Activated CD4-positive, alpha-beta T cell treated with anti-CD3 and anti-CD28 coated beads for 24 hours (primary cell): ENCODE measurements at places on chromosomes 2 and 18.

DNA sequence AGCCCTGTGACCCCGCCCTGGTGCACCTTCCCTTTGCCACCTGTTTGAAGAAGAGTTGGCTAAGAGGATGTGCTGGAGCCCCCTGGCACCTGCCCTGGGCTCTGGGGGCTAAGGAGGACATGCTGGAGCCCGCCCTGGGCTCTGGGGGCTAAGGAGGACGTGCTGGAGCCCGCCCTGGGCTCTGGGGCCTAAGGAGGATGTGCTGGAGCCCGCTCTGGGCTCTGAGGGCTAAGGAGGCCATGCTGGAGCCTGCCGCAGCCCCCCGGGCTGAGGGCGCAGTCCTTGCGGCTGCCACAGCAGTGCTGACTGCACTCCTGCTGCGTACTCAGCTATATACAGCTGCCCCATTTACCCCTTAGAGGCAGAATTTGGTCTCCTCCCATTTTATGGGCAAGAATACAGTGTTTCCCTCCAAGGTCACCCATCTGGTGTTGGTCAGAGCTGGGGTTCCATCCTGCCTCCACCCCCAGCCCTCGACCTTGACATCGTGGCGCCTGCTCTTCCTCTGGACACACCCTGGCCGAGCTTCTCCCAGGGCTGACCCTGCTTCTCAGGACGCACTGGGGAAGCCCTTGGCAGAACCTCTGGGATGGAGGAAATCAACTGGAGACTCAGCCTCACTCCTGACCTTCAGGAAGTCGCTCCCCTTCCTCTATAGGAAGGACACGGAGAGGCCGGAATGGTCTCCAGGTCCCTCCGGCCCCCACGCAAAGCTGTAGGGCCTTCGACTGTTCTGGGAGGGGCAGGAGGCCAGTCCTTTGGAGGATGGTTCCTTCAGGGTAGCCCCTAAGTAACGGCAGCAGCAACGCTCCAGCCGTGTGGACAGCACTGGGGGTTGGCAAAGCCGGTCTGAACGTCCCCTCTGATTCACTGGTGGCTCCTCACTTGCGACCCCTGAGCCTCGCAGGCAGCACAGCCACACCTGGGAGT, 65.0 kb upstream of the HPCAL1 start:
- no peak for DNase-seq

GRCh38 chr2:67806816-67807215, 256.0 kb downstream of the C1D start:
- DNase-seq = no peak

- no peak for DNase-seq
Observed at GRCh38 chr18:70405052-70405451, 116.2 kb downstream of the SOCS6 start.

- no peak for DNase-seq
Observed at GRCh38 chr2:215417400-215417951, 18.4 kb downstream of the FN1 start.

DNA sequence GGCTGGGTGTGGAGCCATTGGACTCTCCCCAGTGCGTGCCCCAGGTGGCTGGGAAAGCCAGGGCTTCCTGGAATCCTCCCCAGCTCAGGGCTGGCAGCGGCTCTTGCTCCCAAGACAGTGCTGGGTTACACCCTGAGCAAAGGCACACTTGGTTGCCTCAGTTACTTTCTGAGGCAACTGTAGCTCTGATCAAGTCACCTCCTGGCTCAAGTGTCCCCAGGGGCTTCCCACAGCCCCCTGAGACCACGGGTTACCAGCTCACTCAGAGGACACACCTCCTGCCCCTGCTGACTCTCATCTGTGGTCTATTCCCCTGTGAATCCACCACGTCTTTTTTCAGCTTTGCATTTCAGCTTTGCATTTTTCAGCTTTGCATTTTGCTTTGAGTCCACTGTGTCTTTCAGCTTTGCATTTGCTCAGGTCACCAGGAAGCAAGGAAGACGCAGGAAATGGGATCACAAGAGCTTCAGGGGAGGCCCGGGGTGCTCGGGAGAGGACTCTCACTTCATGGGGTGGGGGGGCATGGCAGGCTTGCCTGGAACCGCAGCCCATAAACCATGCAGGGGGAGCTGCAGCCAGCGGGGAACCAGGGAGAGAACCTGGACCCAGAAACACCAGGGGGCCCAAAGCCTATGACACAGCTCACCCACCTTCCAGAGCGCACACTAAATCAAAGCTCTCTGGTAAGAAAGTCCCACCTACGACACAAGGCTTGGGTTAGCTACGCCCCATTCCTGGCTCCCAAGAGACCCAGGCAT, 138.0 kb upstream of the ASB18 start:
- DNase-seq = no peak

DNA sequence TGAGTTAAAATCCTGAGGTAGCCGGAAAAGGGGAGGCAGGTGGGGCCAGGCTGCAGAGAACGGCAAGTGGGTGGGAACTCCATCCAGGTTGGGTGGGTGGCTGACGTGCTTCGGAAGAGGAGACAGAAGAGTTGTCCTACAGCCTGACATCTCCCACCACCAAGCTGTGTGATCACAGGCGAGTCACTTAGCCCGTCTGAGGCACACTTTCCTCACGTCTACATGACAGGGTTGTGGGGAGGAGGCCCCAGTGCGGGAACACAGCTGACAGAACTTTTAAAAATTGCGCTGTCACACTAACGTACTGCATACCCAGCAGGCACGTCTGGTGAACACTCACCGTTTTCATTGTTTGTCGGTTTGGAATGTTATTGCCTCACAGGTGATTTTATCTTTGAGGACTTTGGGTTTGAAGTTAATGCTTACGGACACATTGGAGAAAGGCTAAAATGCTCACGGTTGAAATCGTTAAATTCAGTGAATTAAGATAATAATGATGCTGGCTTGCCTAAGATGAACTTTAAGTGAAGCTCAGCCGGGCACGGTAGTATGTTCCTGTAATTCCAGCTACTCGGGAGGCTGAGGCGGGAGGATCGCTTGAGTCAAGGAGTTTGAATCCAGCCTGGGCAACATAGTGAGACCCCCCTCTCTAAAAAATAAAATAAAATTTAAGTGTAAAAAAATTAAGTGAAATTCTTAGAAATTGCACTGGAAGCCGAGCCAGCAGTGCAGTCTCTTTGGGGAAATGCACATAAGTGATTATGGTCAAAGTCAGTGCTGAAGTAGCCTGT, 8.9 kb downstream of the EMILIN2 start:
- DNase-seq = no peak

DNA sequence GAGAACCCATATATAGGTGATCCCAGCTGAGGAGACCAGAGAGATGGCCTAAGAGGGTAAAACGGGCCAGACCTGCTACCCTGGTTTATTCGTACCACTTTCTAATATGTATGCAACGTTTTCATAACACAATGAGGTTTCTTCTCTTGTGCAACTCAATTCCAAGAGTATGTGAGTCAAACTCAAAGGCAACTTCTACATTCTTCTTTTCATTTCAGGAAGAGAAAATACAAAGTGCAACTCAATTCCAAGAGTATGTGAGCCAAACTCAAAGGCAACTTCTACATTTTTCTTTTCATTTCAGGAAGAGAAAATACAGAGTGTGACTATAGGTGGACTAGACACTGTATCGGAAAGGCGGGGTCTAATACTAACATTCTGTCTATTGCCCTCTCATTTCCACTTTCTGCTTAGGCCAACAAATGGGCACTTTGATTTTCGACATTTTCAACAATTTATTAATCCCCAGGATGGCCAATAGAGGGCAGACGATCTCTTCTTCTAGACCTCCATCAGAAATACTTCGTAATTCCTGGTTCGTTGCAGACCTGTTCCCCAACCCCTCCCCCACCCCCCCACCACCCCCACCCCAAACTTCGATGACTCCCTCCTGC, 3.7 kb upstream of the CRIM1 start:
- no peak for DNase-seq

- no peak for DNase-seq
Observed at GRCh38 chr2:105917688-105918087, 173.0 kb downstream of the NCK2 start.

GRCh38 chr2:239720361-239721360, 304.5 kb downstream of the NDUFA10 start:
- no peak for DNase-seq

DNA sequence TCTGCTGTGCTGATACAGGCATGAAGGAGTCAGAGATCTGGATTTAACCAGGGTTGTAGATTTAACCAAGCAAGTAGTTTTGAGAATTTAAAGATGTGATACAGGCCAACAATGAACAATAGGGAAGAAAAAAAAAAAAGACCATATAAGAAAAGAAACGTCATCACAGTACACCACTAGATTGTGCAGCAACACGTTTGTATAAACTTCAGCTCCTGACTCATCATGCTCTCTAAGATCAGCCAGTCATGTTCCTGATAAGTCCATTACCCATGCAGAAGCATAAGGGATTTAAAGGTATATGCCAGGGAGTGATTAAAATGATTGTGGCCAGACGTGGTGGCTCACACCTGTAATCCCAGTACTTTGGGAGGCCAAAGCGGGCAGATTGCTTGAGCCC, 22.3 kb upstream of the ERICH2 start:
- no peak for DNase-seq

DNA sequence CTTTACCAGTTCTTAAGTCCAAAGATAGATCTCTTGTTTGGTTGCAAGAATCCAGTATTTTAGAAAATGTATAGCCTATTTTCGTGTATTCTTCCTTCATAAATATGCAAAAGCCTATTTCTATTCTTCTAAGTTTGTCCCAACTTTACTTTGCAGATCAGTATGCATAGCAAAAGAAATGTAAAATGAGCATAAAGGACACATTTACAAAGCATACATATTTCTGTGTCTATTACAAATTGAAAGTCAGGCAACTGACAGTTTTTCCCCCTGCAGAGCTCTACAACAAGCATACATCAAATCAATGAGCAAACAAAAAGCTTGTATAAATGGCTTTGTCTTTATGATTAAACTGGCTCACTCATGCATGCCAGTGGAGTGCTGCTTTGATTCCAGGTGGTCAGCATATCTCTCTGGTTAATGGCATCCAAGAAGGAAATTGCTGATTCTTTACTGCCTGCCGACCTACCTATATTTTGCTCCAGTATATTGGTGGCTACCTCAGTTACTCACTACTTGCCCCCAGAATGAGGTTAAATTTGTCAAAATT, 10.0 kb upstream of the VPS54 start:
- no peak for DNase-seq

GRCh38 chr18:9689253-9689652, 18.8 kb upstream of the RAB31 start:
- no peak for DNase-seq

DNA sequence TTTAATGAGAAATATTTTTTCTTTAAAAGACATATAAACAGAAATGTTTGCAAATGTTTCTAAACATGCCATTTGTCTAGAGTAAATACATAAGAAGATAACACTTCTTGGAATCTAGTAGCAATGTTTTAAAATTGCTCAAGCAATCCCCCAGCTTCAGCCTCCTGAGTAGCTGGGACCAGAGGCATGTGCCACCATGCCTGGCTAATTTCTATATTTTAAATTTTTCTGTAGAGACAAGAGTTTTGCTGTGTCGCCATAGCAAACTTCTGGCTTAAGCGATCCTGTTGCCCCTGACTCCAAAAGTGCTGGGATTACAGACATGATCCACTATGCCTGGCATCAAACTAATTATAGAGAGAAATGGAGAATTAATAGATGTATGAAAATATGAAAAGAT, 14.6 kb upstream of the MBD2 start:
- DNase-seq = no peak

DNA sequence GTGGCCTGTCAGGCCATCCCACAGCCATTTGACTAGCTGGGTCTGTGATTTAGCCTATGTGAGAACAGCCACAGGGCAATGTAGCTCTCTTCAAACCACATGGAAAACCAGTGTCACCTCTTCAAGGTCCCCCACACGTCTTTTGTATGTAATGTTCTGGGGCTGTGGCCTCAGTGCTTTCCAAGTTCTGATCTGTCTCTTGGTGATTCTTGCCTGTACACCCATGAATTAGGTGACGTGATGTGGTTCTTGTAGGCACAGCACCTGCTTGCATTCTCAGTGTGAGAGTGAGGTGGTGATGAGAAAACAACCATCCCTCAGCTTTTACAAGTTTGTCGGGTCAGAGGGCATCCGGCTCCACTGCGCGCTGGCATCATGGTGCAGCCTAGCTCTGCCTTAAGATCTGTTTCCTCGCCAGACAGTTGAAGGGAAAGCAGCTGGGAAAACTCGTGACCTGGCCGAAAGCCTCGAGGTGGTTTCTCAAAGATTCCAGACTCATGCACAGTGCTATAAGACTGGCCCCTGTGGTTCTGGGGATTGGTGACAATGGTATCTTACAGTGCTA, 125.8 kb downstream of the TANC1 start:
- DNase-seq = no peak

- no peak for DNase-seq
Observed at GRCh38 chr2:46555646-46556234, 76.4 kb downstream of the TMEM247 start.

GRCh38 chr18:7772510-7772888, 205.4 kb downstream of the PTPRM start:
- no peak for DNase-seq

DNA sequence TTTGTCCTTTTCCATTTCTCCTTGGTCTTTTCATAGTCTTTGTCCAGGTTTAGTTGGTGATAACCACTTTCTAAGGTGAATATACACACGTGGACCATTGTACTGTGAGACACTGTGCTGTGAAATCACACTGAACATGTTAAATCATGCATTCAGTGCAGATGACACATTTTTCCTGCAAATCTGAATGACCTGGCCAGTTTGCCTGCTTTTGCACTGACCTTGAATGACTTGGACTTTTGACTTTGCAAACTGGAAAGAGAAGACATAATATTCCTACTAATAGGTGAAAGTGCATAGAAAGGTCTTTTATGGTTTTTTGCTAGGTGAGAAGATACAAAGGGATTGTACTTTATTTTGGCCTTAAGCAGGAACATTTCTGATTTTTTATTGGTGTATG, 21.7 kb upstream of the PHLPP1 start:
- DNase-seq = no peak

DNA sequence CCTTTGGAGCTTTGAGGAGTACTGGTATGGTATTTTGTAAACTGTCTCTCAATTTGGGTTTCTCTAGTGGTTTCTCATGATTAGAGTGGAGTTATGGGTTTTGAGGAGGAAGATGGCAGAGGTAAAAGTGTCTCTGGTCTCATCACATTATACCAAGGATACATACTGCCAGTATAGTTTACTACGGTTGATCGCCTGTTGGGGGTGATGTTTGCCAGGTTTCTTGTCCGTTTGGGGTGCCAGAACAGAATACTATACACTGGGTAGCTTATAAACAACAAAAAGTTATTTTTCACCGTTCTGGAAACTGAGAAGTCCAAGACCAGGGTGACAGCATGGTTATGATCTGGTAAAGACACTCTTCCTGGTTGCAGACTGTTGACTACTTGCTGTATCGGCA, 293.7 kb downstream of the NYAP2 start:
- DNase-seq = no peak

DNA sequence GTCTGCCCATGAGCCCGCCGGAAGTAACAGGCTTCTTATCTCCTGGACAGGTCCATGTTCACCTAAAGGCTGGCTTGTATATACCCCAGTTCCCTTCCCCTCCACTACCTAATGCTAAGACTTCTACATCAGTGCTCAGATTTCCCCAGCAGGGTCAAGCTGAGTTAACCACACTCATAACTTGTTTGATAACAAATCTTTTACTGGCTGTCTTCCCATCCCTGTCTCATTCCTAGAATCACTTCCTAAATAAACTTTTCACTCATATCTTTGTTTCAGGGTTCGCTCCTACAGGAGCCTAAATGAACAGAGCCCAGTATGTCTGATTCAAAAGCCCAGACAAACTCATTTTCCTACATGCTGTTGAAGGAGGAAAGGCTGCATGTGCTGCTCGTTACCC, 94.0 kb upstream of the SOX11 start:
- no peak for DNase-seq
